ENCODE measurements at places on chromosomes 5 and 9. TPM values are rescaled to one million over a fixed set of nuclear protein-coding genes. Genes with fewer than 3 reads are reported as not detected.

DNA sequence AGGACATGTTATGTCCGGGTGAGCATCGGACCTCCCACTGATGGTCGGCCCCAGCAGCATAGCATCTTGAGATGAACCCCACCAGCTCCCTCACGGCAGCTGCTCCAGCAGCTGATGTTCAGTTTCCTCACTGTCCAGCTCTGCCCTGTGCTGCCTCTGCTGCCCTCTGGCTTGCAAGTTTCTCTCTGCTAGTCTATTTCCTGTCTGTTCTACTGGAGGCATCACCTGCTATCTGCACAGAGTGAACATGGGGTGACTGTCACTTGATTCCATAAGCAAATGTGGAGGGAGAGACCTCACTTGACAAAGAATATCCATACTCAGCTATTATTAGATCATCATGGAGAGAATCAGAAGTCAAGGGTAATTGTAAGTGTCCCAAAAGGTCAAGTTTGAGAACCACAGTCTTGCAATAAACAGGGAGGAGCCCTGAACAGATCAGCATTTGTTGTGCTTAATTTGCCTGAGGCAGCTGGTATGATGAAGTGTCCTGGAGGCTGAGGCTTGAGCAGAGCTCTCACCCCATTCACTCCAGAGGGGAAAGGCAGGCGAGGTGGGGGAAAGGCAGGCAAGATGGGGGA, 702.8 kb downstream of the SEMA5A start:
- peak; percentile 12 for DNase-seq

DNA sequence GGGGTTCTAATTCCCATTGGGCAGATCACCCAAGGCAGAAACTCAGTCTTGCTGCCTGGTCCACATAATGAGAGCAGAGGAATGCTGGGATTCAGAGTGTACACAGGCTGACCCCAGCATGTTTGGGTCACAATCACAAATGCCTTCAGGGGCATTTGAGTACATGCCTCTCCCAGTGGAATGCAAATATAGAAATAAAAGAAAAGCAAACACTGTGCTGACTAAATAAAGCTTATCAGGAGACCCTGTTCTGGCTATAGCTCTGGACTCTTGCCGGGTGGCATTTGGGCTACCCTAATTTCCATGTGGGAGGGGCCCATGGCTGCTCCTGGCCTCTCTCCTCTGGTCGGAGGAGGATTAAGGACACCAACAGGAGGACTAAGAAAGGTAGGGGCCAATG, 121.4 kb downstream of the DOCK8 start:
- DNase-seq, result no peak

DNA sequence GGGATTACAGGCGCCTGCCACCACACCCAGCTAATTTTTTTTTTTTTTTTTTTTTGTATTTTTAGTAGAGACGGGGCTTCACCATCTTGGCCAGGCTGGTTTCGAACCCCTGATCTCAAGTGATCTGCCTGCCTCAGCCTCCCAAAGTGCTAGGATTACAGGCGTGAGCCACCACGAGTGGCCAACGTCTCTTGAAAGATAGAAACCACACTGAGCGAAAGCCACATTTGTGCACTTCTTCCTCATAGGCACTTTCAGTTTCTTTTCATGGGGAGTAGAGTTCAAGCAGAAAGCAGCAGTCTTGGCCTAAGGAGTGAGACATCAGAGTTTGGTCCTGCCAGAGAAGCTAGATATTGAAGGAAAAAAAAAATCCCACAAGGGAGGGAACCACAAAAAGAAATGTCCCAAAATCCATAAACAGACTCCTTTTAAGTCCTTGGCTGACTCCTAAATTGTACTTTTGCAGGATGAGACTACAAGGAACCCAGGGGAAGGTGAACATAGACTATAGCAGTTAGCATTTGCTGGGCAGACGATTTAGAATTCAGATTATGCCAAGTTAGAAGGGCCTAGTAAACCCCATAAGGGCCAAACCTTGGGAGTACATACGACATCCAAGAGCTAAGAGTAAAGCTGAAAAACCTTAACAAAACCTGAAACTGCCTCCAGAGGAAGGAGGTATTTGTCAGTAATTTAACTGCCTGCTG, 43.9 kb upstream of the GLIPR2 start:
- DNase-seq, result peak; percentile 36

GRCh38 chr9:5122116-5122515, 63.3 kb downstream of the INSL6 start:
- no peak for DNase-seq

GRCh38 chr9:92185681-92186080, 70.5 kb upstream of the SPTLC1 start:
- DNase-seq, result no peak

DNA sequence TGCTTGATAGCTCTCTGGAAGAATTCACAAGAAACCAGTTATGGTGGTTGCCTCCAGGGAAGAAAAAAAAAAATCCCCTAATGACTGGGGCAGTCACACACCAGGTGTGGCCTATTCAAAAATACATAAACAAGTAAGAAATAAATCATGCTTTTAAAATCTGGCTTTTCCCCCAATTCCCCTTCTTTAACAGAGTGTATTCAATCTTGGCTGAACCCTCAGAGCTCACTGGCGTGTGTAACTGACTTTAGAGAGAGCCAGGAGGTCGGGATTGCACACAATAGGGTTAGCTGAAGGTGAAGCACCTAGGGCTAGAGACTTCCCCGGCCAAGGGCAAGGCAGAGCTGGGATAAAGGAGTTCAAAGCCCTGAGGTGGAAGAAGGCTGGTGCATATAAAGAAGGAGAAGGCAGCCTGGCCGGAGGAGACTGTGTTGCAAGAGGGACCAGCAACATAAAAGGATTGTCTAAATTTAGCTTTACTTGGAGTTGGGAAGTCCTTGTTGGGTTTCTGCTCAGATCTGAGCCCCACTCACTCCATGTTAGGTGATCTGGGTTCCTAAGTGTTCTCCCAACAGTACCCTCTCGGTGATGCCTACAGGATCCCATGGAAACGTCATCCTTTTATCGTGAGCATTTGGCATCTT, 19.7 kb downstream of the FNBP1 start:
- DNase-seq, result no peak

DNA sequence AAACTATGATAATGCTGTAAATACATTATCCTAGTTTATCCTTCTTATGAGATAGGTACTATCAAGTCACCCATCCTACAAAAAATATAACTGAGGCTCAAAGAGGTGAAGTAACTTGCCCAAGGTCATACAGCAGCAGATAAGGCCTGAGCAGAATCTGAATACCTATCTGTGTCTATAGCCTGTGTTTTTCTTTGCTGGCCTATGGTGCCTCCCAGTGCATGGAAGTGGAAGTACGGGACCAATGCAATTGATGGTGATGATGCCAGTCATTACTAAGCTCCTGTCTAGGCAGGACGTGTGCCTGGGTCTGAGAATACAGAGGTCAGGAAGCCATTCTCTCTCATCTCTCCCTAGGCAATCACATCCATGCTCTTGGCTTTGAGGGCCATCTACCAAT, 67.8 kb downstream of the FAT2 start:
- peak; percentile 27 for DNase-seq

DNA sequence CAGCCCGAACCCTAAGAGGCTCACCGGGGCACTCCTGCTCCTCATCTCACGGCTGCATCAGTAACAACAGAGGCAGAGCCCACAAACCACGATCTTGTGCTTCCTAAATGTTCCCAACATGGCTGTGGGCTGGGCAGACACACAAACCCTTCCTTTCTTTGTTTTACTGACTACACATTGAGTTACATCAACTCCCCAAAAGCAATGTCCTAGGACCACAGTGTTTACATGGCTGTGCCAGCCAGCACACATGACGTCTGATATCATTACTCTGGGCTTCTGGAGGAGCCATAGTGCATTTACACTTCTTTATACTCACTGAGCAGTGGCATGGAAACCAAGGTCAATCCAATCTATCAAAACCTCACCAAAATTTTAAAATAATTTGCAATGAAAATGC, 101.4 kb downstream of the LHFPL2 start:
- no peak for DNase-seq

GRCh38 chr9:138014563-138014945, 137.0 kb downstream of the CACNA1B start:
- DNase-seq, result no peak

- peak; percentile 58 for DNase-seq
These were observed 381.8 kb downstream of the ADGRV1 start for GRCh38 chr5:90940227-90940995.

GRCh38 chr5:23319901-23320300, 187.5 kb upstream of the PRDM9 start:
- DNase-seq, result no peak

DNA sequence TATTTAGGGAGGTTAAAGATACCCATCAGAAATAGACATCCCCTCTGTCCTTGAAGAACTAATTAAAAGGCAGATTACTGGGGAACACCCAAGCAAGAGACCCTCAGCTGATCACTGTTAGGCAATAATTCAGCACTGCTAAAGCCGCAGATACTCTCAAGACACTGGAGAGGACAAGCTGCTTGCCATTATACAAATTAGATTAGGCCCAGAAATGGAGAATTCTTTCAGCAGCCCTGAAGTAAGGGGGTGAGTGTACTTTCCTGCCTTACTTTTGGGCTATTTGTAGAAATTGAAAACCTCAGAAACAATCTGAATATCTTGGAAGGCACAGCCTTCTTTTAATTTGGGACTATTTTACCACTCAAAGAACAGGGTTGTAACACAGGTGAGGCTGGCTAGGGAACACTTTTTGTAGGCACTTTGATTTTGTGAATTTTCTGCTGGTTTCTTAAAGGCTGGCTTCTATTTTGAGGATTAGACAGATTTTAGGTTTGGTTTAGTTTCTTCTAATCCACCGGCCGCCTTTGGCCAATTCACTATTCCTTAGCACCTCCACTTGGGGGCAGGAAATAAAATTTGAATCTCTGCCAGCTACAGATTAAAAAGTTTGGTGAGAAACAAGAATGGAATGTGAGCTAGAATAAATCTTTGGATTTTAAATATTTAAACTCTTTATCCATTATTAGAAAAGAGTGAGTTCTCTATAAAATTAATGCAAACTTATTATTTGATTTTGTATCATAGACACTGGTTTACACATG, 106.0 kb downstream of the SMARCA2 start:
- no peak for DNase-seq

DNA sequence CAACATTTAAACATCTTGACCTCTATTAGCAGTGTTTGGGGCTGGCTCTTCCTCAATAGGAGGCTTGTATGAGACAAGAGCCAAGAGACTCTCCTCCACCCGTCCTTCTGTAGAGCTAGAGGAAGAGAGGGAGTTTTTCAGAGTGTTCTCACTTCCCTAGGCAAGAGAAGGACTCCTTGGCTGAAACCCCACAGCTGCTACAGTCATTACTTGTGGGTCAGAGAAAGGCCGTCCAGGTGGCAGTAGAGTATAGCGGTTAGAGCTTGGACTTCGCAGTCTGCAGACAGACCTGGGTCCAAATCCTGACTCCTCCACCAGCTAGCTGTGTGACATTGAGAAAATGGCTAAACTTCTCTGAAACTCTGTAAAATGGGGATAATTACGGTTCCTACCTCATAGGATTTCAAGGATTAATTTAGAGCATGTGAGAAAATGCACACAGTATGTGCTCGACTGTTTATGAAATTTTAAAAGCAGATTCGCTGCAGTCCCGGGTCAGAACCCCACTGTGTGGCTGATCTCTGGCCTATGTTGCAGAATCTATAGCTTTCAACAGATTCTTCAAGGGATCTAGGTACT, 80.8 kb upstream of the ARAP3 start:
- DNase-seq, result no peak

DNA sequence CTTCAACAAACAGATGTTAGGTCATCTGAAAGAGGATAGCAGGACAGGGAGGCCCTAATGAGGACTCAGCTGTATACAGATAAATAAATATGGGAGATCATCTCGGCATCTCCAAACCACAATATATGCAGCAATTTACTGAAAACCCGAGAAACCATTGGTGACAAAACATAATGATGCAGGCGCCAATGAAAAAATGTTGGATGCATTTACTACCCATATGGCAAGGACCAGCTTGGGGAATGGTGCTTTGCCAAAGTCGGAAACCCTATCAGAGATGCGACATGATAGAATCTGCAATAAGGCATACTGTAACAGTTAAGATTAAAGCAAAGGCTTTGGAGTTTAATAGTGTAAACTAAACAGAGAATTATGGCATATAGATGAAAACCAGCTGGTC, 92.0 kb downstream of the SNCAIP start:
- no peak for DNase-seq

- DNase-seq, result peak; percentile 78
These were observed 59.9 kb upstream of the TLR4 start for GRCh38 chr9:117644133-117644931.

GRCh38 chr5:132225165-132226032, 2.3 kb downstream of the P4HA2 start:
- peak; percentile 74 for DNase-seq

- DNase-seq, result no peak
These were observed 5.4 kb upstream of the HBEGF start for GRCh38 chr5:140351609-140352334.

DNA sequence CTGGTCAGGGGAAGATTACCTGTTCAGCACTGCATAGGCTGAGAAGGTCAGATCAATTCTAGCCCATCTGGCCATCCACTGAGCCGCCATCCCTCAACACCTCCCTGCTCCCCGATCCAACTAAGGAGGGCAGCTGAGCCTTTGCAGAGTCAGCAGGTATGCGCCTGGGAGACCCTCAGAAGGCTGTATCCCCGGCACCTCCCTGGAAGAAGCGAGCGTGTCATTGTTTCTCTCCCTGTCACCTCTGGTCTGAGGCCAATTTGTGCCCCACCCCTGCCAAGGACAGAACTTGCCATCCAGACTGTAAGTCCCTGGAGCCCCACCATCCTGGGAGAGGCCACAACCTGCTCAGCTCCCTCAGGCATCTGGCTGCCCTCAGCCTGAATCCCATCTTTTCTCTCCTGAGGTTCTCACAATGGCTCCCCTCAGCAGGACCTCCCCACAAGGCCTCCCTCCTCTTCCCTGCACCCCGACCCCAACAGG, 2.6 kb downstream of the CLTB start:
- DNase-seq, result no peak

DNA sequence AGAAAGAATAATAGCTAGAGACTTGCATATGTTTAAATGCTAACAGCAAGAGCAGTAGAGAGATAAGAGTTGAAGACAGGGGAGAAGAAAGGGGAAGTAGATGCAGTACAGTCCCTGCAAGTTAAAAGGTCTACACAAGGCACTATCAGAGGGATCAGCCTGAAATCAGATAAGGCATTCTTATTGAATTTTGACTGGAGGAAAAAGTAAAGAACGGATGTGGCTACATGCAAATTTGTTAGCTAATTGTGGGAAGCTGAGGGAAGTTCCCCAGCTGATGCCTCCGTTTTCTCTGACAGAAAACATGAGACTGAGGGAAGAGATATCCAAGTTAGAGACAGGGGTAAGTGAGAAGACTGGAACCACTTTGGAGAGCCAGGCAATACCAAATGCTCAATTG, 12.9 kb upstream of the RHOBTB3 start:
- DNase-seq, result no peak

- DNase-seq, result no peak
These were observed 15.8 kb downstream of the CCDC152 start for GRCh38 chr5:42772265-42772993.

GRCh38 chr5:2433086-2433485, 318.4 kb downstream of the IRX2 start:
- DNase-seq, result no peak

The FOXE1 gene
- not detected for total RNA-seq

The TMC1 gene
- 0.28 TPM for total RNA-seq

The PCDHGA5 gene
- total RNA-seq, result 1.5 TPM

The DUSP1 gene
- 148 TPM for total RNA-seq

The C5orf47 gene
- not detected for total RNA-seq

The TMEM171 gene
- 104 TPM for total RNA-seq
